ENCODE measurements at places on chromosomes 7 and 10.

GRCh38 chr7:67487316-67487715 is 490.7 kb downstream of the TYW1 start:
- DNase-seq, result no peak

- DNase-seq, result no peak
These were observed 437.0 kb downstream of the SUGCT start for GRCh38 chr7:40571796-40572195.

DNA sequence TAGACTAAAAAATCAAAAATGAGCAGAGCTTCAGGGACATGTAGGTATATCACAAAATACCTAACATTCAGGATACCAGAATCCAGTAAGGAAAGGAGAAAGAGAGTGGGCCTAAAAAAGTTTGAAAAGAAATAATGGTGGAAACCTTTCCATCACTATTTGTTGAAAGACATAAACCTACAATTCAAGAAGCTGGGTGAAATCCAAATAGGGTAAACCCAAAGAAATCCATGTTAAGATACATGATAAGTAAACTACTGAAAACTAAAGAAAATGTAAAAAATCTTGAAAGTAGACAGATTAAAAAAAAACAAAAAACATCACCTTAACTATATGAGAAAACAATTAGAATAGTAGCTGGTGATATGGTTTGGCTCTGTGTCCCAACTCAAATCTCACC is 76.7 kb upstream of the COMTD1 start:
- no peak for DNase-seq

GRCh38 chr10:87761892-87762291 is 56.1 kb downstream of the ATAD1 start:
- DNase-seq, result no peak

- no peak for DNase-seq
These were observed 392.5 kb upstream of the ETV1 start for GRCh38 chr7:14381936-14382335.

- DNase-seq, result no peak
These were observed 107.5 kb downstream of the REEP3 start for GRCh38 chr10:63628526-63629362.

- no peak for DNase-seq
These were observed 158.0 kb downstream of the HDAC9 start for GRCh38 chr7:18653381-18654155.

- DNase-seq, result peak; percentile 58
These were observed 40.3 kb downstream of the RGS10 start for GRCh38 chr10:119502209-119502608.

DNA sequence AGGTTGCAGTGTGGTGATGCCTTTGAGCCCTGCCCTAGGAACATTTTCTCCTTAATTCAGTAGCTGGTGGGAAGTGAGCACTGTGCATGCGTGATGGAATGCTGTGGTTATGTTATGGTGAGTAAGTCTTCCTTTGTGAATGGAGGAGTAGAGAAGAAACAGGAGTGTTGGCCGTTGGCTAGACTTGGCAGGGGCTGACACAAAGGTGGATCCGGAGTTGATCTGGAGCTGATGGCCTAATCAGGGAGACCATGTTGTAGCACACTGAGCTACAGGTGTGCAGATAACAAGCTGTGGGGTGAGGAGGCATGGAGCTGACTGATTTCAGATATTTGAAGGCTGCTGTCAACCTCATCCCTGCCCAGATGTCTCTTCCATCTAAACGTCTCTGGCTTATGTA is 122.3 kb downstream of the CNNM2 start:
- no peak for DNase-seq

DNA sequence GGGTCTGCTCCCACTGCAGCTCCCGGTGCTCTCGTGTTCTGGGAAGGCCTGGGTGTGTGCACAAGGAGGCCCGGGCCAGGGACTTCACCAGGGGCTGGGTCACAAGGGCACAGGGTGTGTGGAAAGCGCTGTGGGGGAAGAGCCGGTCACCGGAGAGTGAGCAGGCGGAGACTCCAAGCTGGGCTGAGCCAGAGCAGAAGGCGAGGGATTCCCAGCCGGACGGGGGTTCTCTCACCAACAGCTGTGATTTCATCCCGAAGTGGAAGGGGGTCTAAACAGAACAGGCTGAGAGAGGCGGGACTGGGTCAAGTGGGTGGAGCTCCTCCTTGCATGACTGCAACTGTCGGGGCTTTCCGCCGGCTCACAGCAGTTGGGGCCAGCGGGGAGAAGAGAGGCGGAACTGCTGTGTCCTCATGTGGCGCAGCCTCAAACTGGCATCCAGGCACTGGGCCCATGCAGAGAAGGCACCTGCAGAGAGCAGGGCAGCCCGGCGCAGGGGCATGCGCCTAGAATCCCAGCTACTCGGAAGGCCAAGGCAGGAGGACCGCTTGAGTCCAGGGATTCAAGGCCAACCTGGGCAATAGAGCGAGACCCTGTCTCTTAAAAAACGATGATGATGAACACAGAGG is 7.6 kb upstream of the ORAI2 start:
- DNase-seq, result peak; percentile 66

DNA sequence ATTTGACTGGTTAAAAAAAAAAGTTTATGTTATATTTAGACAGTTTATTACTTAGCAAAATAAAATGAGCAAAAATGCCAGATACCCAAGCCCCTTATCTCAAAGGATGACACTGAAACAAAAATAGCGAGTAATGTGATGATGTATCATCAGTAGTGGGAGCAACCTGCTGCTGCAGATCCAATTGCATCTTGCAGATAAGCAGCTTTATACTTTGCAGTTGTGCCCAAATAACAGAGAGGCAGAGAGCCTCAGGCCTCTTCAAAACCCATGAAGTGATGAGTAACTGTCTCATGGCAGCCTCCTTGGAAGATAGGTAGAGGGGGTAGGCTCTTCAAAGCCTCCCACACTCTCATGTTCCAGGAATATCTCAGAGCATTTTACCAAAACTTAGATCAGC is 468.2 kb upstream of the LRRTM3 start:
- DNase-seq, result no peak

- no peak for DNase-seq
These were observed 186.8 kb downstream of the USP6NL start for GRCh38 chr10:11424456-11425295.

DNA sequence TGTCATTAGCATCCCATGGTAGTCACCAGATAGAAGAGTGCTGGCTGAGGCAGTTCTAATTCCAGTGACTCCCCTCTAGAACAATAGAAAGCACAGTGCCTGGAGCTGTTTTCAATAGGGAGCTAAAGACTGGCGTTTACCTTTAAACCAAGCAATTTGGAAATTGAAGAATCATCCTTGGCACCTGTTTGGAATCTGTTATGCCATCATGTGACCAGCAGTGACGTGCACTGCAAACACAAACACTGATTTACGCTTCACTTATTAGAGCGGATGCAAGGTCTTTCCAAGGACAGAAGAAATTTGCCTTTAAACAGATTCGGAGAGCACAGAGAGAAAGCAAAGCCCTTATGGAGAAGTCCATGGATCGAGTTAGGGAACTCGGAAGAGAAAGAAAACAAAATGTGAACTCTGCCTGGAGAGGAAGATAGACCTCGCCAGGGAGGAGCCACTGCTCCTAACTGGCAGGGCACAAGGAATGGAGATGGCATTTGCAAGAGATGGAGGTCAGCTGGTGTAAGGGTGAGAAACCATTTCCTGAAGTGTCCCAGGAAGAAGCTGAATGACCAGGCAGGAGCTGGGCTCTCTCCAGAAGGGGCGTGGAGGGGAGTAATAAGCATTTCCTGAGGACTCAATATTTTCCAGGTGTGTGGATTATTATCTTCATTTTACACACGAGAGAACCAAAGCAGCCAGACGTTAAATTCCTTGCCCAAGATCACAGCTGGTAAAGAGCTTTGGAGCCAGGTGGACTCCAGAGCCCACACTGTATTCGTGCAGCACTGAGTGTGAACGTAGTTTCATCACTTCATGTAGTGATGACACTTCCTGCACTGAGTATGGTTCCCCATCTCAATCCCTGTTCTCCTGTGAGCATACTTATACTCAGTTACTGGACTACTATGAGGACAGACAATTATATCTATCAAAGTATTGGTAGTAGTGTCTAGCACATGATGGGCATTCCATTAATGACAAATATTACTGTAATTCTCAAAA is 97.7 kb downstream of the CUBN start:
- no peak for DNase-seq

- DNase-seq, result no peak
These were observed 354.5 kb upstream of the ZMIZ1 start for GRCh38 chr10:78714225-78714624.

DNA sequence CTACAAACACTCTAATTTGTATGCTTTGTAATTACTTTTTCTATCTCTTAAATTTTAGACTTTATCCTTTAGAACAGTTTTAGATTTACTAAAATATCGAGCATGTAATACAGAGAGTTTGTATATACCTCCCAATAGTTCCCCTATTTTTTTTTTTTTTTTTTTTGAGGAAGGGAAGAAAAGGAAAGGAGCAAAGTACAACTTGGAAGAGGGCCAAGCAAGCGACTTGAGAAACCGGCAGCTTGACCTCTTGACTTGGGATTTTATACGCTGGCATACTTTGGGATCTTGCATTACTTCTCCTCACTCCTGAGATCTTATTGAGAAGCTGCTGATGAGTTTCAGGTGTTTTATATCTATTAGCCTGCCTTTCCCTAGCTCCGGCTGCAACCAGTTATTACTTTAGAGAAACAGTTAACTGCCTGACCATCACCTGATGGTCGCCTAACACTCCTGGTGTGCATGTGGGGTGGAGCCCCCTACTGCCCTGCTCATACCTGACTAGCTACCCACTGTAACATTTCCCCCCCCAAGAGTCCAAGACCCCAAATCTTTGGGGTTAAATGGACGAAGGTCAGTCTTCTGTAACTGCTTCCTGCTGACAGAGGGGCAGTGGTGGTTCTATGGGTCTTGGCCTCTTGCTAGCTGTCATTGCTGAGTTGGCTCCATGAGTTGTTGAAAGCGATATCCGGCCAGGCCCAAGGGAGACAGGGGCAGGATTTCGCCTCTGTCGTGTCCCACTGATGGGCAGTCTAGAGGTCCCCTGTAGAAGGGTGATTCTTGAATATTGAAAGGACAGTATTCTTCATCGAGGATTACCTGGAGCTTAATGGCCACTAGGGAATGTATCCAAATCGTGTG is 28.5 kb downstream of the MKLN1 start:
- no peak for DNase-seq

DNA sequence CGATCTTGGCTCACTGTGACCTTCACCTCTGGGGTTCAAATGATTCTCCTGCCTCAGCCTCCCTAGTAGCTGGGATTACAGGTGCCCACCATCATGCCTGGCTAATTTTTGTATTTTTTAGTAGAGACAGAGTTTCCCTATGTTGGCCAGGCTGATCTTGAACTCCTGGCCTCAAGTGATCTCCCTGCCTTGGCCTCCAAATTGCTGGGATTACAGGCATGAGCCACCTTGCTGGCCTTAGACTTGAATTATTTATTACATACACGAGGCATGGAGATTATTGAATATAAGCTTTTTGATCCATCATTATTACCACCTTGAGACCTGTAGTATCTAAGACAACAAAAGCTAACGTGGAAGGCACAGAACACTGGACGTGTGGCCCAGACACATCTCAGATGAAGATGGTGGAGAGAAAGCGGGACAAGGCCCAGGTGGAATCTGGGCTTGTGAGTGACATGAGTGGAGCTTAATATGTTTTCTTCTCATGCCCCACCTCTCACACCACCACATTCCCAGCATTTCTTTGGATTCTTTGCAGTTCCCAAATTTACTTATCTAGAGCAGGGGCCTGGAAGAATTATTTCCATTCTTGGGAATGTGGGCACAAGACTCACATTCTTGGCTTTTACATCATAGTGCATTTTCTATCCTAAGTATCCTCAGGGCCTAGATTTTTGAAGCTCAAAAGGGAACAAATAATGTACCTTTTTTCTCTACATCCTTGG is 76.6 kb downstream of the SUGCT start:
- no peak for DNase-seq

GRCh38 chr10:6225263-6225814 is 22.6 kb downstream of the PFKFB3 start:
- no peak for DNase-seq

- no peak for DNase-seq
These were observed 1007.8 kb downstream of the REEP3 start for GRCh38 chr10:64529003-64529350.

- no peak for DNase-seq
These were observed 649.6 kb downstream of the LRMDA start for GRCh38 chr10:76080991-76081390.

DNA sequence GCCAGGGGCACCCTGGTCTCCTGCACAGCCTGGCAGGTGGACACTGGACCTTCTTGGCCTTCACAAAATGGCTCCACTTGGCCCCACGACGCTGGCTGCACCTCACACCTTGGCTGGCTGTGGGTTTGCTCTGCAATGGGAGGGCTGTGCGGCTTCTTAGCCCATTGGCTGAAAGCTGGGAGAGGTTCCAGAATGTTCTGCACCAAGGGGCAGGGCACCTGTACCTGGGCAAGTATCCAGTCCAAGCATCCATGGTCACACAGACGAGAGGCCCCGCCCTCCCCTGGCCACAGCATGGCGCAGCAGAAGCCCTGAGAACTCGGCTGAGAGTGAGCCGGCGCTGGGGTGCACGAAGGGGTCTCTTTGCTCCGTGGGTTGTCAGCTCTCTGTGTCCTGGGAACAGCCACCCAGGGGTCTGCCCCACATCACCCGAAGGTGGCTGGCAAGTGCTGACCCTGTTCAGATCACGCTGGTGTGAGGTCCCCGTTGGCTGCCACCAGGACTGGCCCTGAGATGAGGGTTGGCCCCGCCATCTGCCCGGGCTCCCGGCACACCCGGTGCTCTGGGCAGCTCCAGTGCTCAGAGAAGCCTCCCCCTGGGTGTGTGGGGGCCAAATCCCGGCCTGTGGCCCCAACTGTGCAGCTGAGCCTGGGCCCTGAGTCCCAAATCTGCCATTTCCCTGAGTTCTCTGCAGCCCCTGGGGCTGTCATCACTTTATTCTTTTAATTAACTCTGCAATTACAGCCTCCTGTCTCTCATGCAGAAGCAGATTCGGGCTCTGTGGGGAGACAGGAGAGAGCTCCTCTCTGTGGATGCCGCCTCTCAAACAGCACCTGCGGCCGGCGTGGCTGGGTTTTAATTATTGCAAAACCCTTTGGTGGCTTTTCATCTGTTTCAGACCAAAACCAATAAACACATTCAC is 19.4 kb upstream of the ADGRA1 start:
- no peak for DNase-seq

GRCh38 chr7:134370135-134370534 is 53.4 kb upstream of the SLC35B4 start:
- no peak for DNase-seq

- DNase-seq, result no peak
These were observed 73.0 kb upstream of the CABCOCO1 start for GRCh38 chr10:61589547-61590243.

Data from stimulated activated CD8-positive, alpha-beta memory T cell treated with anti-CD3 and anti-CD28 coated beads, Interleukin-7, amount 100 ng/mL, for 1 hour (primary cell).